Omental fat pad (tissue), 4 donors: ENCODE measurements at places on chromosomes 1 and 21. TPM values are rescaled to one million over a fixed set of nuclear protein-coding genes. Genes with fewer than 3 reads are reported as not detected.

Gene ACTL8
- not detected for total RNA-seq

Gene PRRX1
- total RNA-seq, result 43.2 TPM

Gene TSSK3
- total RNA-seq, result not detected

Gene SYTL1
- 2.1 TPM for total RNA-seq

GRCh38 chr1:8910331-8910730, 31.8 kb upstream of the ENO1 start:
- DNase-seq, result no peak

GRCh38 chr1:24364605-24364974, 45.4 kb downstream of the GRHL3 start:
- DNase-seq, result no peak

DNA sequence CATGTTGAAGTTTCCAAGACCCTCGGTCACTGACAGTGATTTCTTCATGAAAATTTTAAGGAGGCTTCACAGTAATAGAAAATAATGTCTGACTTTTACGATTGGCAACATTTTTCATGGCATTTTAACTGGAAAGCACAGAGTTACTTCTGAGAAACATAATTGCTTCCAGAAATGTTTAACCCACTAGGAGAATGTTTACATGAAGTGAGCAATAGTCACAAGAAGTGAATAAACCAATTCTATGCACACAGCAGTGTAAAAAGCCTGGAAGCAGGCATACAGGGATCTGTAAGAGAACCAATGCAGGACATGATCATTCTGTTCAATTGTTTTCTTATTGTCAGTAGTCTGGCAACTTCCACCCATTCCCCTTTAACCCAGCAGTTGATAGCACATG, 316.2 kb upstream of the CXADR start:
- DNase-seq, result no peak

- DNase-seq, result no peak
Observed at GRCh38 chr21:31204801-31205200, 139.3 kb downstream of the TIAM1 start.

- no peak for DNase-seq
Observed at GRCh38 chr1:204523605-204524215, 7.5 kb downstream of the MDM4 start.

- DNase-seq, result no peak
Observed at GRCh38 chr1:165747632-165748447, 20.8 kb downstream of the TMCO1 start.

- DNase-seq, result no peak
Observed at GRCh38 chr1:1128454-1129139, 12.7 kb upstream of the C1orf159 start.

- DNase-seq, result no peak
Observed at GRCh38 chr1:237613984-237614383, 276.7 kb downstream of the ZP4 start.

- no peak for DNase-seq
Observed at GRCh38 chr21:45454926-45455673, 50.1 kb downstream of the COL18A1 start.

DNA sequence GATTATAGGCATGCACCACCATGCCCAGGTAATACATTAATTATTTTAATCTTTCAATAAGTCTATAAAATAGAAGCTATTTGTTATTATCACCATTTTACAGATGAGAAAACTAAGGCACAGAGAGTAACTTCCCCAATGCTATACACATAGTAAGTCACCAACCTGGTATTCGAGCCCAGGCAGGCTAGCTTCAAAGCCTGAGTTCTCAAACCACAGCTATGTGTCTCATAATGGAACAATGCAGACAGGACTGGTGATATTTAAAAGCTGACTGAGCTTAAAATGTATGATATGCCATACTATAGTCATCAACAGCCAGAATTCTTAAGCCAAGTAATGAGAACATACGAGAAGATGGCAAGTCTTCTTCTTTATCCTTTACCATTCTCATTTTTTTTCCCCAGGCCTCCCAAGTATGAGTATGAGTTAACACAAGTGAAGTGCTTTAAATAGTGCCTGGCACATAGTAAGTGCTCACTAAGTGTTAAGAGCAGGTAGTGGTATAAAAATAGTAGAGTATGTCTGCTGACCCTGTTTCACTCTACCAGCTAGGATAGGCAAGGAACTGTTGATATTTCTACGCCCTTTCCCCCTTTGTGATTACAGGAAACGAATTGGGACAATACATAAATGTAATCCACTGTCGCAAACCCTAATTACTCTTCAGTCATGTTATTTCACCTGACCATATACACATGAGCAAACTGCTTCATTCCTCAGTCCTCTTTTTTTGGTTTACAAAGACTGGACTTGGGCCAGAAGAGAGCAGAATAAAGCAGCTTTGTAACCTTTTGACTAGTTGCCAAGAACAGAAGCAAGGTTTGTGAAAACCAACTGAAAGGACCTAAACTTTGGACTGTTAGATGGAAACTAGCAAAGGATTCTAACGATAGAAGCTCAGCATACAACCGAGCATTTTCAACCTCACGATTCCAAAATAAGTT, 9.5 kb downstream of the EYA3 start:
- DNase-seq, result no peak

GRCh38 chr1:39990428-39990827, 35.5 kb downstream of the MFSD2A start:
- no peak for DNase-seq

DNA sequence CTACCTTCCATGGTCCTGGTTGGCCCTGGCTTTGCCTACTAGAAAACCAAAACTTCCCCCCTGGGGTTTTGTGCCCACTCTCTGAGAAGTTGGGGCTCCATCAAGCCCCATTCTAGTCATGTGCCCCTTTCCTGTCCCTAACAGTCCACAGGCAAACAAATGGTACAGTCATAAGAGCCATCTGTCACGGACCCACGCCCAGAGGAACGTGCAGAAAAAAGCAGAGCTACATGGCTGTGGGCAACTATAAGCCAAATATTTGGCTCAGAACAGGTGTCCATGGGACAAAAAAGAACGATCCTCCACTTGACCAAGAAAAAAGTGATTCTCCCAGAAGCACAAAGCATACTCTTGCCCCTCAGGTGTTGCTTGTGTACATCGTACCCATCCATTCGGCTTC, 14.6 kb upstream of the TRNAU1AP start:
- DNase-seq, result no peak

GRCh38 chr1:57164584-57164983, 198.8 kb upstream of the C8B start:
- DNase-seq, result no peak

DNA sequence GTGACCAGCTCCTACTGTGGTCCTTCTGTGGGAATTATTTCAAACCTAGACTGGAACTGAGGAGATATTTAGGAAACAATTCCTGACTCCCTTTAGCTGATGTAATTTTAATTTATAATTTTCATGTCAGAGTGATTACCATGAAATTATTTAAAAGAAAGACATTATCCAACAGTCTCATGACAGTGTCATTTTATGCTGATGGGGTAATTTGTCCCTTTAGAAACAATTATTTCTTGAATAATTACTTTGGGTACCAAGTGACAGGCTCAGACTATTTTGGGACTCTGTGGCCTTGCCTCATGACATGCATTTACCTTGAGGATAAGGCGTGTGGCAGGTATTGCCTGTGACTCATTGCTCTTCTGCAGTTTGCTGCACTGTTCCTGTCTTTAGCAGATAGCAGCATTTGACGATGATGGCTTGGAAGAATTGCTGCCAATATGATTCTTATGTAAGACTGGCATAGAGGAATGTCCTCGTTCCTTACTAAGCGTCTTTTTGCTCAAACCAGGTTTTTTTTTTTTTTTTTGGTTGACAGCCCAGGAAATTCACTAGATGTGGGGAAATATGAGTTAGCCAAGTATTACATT, 206.0 kb upstream of the HMCN1 start:
- DNase-seq, result no peak

DNA sequence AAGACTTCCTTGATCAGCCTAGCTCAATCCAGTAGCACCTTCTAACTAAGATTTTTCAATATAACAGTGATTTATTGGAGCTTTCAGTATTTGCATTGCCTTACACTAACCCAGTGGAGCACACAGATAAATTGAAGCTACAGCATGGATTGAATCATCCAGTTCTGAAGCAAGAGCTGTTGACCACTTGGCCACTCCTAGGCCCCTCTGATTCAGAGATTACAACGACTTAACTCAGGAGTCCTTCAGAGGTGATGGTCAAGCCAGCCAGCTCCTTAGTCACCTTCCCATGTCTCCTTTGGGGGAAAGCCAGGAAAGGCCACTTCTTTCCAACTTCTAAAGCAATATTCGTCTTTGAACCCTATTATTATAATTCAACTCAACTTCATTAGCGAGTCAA, 151.8 kb downstream of the TENT5C start:
- DNase-seq, result no peak

DNA sequence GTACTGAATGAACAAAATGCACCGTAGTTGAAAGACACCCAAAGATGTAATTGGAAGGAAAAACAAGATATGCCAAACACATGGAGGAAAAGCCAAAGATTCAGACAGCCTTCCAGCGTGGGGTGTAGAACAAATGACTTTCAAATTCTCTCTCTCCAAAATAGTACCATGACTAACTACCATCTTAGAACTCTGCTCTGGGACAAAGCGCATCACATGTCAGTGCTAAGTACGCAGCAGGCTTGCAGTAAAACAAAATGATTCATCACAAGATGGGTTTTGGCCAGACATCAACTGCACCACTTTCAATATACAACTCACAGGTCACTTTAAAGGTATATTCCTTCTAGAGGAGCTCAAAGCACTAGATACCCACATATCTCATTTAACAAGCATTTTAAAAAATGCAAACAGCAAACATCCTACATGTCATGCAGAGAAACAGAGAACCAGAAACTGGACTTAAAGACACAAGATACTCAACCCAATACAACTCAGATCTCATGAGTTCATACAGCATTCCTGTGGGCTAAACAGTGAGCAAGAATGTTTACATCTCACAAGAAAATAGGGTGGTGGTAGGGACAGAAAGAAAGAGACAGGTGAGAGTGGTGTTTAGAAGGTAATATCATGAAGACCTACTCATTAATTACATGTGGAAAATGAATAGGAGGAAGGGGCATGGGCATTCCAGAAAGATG, 75.7 kb downstream of the BCAR3 start:
- no peak for DNase-seq

- no peak for DNase-seq
Observed at GRCh38 chr1:168964478-168964877, 142.0 kb upstream of the ATP1B1 start.

- no peak for DNase-seq
Observed at GRCh38 chr1:156550346-156550745, 22.0 kb downstream of the IQGAP3 start.

DNA sequence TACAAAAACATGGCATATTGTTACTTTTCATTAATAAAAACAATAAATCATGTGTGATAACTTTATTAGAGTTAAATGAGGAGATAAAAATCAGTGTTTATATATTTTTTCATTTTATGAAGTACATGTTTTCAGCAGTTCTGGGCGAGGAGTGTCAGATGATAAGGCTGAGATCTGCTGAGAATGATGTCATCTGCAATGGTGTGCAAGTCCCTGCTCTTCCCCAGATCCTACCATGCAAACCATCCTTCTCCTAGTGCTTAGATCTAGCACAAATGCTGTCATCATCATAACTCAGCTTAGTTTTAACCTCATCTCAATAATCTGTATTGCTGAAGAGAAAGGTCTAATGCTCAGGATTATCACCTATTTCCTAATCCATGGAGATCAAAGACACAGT, 214.4 kb upstream of the DAB1 start:
- no peak for DNase-seq

DNA sequence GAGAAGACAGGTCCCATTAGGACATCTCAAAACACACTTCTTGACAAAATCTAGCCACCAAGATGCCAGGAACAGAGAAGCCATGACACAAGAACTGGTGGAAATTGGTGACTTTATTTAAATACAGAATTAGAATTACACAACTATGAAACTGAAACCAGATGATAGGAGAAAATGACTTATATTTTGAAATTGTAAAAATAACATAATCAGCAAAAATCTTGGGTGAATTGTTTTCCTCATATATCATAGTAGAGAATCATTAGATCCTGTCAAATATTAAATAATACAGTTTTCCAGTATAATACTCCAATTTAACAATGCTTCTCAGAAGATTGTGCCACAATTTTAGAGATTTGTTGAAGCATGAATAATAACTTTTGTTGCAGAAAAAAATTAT, 81.5 kb upstream of the MROH9 start:
- DNase-seq, result no peak

DNA sequence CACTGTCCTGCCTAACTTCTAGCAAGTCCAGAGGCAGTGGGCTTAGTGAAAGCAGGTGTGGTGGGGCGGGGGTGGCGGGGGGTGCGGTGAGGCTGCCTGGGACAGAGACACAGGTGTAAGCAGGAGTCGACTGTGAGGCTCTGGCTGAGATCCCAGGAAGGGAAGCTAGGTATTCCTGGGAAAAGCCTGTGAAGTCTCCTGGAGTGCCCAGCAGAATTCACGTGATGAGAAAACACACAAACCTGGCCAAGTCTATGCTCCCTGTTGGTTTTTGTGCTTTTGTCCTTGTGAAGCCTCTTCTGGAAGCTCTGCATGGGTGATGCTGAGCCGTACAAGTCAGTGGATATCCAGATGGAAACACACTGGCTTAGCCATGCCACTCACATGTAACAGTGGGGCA, 5.3 kb downstream of the GALNT2 start:
- no peak for DNase-seq

DNA sequence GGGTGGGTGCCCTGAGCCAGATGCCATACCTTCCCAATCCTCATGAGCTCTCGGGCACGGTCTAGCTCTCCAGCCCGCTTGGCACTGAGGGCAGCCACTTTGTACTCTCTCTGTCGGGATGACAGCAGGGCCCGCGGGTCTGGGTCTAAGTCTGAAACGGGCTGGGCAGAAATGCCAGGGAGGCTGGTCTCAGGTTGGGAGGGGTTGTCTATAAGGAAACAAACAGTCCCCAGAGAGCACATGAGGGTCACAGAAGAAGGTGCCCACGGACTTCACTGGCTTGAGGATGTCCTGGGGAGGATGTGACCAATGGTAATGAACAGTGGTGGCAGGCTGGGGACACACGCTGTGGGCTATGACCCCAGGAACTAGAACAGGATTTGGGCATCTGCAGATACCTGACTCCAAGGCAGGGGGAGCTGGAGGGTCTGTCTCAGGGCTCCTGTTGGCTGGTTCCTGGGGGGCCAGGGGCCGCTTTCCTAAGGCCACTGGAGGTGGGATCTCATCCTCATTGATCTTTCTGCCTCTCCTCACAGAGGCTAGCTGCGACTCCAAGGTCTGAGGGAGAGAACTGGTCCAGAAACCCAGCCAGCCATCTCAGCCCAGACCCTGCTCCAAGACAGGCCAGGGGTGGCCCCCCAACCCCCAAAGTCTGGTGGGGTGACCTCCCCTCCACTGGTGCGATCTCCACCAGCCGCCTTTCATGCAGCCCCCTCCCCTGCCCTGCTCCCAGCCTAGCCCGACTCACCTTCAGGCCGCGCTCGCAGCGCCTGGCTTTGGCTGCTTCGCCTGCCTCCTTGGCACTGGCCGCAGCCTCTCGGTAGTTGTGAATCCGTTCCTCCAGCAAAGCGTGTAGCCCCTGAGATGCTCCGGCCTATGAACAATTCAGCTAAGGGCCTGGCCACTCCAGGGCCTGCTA, 6.1 kb downstream of the CC2D1B start:
- no peak for DNase-seq

DNA sequence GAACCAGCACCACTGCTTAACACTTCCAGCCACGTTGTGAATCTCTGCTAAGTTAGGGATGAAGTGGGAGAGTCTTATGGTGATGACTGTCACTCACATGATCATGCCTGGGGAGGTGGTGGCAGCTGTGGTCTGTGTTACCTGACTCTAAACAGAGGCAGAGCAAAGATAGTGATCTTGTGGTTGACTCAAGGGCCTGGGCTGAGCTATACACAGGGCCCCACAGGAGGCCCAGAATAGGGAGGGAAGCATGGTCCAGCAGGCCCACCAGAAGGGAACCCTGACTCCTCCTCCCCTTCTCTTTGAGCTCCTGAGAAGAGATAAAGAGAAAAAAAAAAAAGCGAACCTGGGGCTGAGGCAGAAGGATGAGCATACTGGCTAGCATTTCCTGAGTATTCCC, 55.0 kb downstream of the PLXNA2 start:
- no peak for DNase-seq
